Activated T-helper 1 cell treated with Interleukin-2 at 50 U/mL for 16 hours (primary cell): ENCODE measurements at places on chromosomes 3 and 15.

DNA sequence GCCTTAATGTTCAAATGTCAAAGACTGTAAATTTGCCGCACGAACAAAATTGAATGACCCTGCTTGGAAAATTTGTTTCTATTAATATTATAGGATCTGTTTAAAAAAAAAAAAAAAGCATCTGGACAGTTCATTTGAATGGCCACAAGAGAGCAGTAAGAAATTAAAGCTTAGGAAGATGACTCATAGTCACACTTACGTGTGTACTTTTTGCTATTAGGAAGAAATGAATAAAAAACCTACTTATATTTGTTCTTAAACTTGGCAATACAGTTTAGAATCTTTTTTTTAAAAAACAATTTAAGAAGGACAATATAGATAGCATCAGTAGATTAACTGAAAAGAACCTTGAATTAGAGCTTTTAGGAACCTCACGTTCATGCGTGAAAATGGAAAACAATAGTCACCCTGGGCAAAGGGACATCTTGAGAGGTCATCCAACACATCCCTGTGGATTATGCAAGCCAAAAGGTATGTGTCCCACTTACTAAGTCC is 621.8 kb downstream of the MECOM start:
- no peak for DNase-seq

DNA sequence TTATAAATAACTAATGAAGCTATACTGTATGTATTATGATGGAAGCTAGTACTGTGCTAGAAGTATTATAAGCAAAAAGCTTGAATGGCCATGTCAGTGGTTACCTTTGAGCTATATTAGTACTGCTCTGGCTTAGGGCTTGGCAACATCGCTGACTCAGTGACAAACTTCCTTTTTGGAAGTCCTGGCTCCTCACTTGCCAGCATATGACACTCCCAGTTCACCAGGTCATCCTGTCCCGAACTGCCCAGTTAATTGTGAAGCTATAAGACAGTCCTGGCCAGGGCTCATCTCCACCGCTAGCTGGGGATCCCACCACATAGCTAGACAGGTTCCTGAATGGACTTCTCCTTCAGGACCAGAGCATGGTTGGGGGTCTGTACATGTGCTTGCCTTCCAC is 31.9 kb downstream of the RAB8B start:
- no peak for DNase-seq

- DNase-seq: no peak
Measured at GRCh38 chr3:100090669-100091005, 23.7 kb downstream of the FILIP1L start.

GRCh38 chr3:64530434-64531049 is 157.3 kb downstream of the ADAMTS9 start:
- no peak for DNase-seq

DNA sequence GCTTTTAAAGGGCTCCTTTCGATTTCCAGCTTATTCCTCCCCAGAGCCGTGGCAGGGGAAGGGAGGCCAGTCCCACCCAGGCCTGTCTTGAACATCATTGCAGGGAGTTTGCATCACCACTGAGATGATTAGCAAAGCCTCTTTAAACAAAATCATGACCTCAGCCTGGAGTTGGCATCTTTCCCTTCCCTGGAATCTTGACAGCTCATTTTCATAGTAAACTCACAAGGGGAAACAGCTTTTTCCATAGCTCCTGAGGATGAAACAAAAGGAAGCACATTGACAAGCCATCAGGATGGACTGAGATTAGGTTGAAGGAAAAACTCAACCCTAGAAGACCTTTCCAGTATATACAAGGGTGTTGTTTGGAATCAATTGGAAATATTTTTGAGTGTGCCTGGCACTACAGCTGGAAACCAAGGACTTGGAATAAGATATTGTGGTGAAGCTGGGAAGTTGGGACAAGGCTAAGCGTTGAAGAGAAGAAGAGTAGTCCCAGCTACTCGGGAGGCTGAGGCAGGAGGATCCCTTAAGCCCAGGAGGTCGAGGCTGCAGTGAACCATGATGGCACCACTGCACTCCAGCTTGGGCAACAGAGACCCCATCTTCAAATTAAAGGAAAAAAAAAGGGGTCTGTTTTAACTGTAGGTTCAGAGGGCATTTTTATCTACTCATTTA is 3.1 kb upstream of the LARP6 start:
- DNase-seq: no peak

DNA sequence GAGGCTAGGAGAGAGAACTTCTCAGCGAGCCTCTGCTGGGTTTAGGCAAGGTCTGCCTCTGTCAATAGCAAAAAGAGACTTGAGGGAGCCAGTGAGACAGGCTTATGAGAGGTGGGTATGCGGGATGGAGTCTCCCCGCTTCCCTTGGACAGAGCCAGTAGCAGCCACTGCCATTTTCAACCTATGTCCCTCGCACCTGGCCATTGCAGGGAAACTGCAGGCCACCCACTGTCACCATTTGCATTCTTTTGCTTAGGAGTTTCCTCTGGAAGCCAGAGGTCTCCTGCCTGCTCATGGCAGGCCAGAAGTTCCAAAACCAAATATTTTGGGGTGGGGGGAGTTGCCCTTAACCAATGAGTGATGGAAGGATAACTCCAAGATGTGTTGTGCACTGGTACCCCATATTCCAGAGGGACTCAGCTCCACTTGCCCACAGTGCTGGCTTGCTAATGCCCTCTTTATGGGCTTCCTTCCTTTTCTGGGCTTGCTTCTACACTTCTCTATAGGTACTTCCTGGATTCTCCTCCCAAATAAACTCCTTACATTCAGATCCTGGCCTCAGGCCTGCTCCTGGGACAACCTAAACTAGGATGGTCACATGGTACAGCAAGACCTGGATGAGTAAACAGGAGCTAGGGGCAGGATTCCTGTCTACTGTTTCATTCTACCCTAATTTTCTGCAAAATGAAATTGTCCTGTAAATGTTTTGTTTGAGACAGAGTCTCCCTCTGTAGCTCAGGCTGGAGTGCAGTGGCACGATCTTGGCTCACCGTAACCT is 108.9 kb upstream of the PROK2 start:
- DNase-seq: no peak

DNA sequence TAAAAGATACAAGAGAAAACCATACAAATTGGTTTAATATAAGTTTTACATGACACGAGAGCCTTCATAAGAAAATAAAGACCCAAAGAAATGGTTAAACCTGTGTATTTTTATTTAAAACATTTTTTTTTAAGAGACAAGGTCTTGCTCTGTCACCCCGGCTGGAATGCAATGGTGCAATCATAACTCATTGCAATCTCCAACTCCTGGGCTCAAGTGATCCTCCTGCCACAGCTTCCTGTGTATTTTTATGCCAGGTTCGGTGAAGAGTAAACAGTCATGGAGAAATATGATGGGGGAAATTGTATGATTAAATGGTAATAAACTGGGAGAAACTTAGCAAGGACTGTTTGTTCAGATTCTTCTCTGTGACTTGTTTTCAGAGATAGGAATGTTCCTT is 441.0 kb downstream of the TUSC7 start:
- no peak for DNase-seq

GRCh38 chr3:16935781-16936180 is 51.0 kb downstream of the PLCL2 start:
- DNase-seq: no peak
